ENCODE measurements at places on chromosomes 11 and 22. TPM values are rescaled to one million over a fixed set of nuclear protein-coding genes. Genes with fewer than 3 reads are reported as not detected.

Gene TEX54
- total RNA-seq: not detected

Gene PTDSS2
- total RNA-seq: 26.9 TPM

Gene OR56A4
- not detected for total RNA-seq

GRCh38 chr11:6771926-6772893 is at the start of gene OR2AG2:
TSS of gene OR2AG2 (minus strand) at chr11:6771976. CDS start at chr11:6768957, 3,019 bp downstream.
- no peak for DNase-seq

DNA sequence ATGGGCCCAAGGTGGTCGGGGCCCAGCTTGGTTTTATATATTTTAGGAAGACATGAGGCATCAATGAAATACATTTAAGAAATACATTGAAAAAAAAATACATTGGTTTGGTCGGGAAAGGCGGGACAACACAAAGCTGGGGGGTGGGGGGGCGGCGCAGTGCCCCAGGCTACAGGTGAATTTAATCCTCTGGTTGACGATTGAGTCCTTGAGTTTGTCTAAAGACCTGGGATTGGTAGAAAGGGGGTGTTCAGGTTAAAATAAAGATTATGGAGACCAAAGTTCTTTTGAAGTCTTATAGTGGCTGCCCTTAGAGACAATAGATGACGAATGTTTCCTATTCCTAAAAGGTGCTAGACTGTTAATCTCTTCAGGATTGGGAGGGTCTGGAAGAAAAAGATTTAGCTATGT is 3.1 kb downstream of the IFITM1 start:
- DNase-seq: no peak

Gene TRIM66
- total RNA-seq: 4.9 TPM

DNA sequence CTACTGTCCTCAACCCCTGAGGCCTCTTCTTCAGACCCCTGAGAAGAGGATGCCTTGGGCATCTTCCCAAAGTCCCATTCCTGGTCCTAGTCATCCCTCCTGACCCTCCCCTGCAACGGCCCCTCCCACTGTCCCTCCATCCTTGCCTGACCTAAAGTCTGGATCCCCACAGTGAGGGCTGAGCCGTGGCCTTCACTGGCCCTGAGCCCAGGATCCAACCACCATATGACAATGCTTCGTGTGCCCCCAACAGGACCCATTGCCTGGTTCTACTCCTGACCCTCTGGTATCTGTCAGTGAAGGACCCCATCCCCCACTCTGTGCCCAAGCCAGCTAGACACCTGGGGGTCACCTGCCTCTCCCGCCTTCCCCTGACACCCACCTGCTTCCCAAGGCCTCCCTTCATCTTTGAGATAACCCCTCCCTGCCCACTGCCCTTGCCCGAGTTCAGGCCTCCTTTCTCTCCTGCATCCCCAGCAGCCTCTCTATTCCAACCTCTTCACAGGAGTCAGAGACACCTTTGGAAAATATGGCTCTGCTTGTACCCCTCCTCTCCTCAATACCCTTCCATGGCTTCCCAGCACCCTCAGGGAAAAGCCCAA is 48.0 kb downstream of the LRRC32 start:
- DNase-seq: no peak

Gene SORL1
- 41.6 TPM for total RNA-seq

Gene SYT7
- 25.7 TPM for total RNA-seq

DNA sequence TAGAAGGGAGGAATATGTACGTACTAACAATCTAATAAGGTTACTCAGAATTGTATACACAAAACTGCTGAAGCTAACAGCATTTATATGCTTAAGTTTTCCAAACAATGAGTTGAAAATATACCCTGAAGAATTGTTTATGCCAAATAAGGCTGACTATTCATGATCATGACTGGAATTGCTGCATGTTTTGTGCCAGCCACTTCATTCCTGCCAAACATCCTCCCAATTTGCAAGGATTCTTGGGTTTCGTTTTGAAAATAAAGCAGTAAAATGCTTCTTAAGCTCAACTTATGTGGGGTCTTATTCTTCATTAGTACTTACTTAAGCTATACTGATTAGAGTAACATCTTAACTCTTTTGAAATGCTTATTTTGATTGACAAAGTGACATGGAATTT is 149.0 kb downstream of the SPON1 start:
- DNase-seq: no peak

Gene TRIM21
- 3.4 TPM for total RNA-seq

- DNase-seq: no peak
Observed at GRCh38 chr22:44677871-44678555, 24.0 kb upstream of the PRR5 start.

Measured in cerebellum (tissue), 4 donors.